GM12864 (cell line): ENCODE measurements at places on chromosomes 7 and 10.

- DNase-seq: no peak
Measured at GRCh38 chr10:11295492-11295891, 277.8 kb downstream of the CELF2 start.

GRCh38 chr10:73975388-73975787, 22.5 kb upstream of the VCL start:
- no peak for DNase-seq

GRCh38 chr10:90066435-90066834, 365.0 kb downstream of the KIF20B start:
- DNase-seq: no peak

DNA sequence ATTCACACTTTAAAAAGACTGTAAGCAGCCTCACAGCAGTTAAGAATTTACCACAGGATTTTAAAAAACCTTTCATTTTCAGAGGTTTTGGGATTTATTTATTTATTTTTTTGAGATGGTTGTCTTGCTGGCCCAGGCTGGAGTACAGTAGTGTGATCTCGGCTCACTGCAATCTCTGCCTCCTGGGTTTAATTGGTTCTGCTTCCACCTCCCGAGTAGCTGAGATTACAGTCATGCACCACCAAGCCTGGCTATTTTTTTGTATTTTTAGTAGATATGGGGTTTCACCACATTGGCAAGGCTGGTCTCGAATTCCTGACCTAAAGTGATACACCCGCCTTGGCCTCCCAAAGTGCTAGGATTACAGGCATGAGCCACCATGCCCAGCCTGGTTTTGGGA, 19.1 kb downstream of the MINDY4 start:
- DNase-seq: no peak

- no peak for DNase-seq
Measured at GRCh38 chr7:72413886-72414285, 1.7 kb upstream of the CALN1 start.

DNA sequence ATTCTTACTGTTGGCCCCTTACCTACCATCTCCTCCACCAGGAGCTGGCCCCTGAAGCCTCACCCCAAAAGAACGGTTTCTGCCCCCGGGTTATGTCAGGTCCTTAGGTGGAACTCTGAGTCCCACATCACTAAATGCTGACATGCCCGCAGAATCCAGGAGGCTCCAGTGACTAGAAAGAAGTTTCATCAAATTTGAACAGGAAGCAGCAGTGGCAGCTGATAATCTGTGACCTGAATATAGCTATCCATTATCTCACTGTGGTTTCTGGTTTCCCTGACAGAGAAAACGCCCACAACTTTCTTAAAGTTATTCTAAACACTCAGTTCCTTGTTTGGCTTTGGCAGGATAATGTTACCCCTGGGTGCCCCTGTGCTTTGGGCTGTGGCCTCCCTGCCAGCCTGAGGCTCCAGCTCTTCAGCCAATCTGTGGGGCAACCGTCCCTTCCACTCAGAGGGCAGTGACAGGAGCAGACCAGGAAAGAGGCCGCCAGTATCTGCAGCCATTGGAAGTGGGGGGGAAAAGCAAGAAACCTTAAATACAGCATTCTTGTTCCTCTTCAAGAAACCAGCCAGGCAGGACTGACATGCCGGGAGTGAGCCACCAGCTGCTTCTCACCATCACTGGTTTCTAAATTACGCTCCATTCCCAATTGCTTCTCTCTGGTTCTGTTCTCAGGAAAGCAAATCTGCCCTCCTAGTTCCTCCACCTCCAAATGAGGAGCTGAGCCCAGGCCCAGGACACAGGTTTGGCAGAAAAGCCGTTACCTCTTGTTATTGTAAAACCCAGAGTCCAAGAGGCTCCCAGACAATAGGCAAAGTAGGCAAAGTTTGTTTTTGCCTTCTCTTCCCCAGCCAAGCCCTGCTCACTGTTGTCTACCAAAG, 41.2 kb upstream of the VCL start:
- DNase-seq: no peak

- DNase-seq: no peak
Measured at GRCh38 chr7:74289659-74290552, 699 bp downstream of the CLIP2 start.

- no peak for DNase-seq
Measured at GRCh38 chr7:129689995-129690581, 78.6 kb downstream of the NRF1 start.

DNA sequence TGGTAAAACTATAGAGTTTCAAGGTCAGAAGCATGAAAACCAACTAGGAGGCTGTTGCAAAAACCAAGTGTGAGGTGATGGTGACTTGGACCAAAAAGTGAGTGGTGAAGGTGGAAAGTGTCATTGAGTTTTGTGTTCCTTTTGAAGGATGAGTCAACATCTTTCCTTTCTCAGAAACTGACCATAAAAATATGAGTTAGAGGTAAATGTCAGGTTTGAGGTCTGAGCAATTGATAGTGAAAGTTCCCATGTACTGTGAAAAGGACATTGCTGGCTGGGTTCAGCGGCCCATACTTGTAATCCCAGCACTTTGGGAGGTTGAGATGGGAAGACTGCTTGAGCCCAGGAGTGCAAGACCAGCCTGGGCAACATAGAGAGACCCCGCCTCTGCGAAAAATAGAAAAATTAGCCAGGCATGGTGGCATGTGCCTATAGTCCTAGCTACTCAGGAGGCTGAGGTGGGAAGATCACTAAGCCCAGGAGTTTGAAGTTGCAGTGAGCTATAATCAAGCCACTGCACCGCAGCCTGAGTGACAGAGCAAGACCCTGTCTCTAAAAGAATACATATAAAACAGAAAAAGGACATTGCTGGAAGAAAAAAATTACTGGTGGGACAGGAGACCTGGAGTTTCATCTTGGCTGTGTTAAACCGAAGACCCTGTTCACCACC, 89.3 kb upstream of the ARID5B start:
- no peak for DNase-seq

GRCh38 chr7:33044401-33044718, 18.2 kb downstream of the NT5C3A start:
- no peak for DNase-seq

DNA sequence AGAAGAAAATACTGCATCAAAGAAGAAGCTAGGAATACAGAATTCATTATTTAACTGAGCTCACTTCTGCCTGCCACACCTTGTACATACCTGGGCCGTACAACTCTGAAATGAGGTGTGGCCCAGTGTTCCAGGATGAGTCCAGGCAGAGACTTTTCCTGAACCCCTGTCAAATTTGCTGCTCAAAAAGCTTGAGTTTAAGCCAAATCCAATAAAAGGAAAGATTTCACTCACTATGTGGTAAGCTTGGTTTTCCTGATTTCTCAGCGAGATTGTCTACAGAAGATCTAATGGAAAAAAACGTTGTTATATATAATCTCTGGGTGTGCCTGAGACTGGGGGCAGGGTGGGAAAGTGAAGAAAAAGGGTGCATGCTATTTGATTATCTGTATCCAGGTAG, 72.1 kb upstream of the EGFR start:
- DNase-seq: no peak

DNA sequence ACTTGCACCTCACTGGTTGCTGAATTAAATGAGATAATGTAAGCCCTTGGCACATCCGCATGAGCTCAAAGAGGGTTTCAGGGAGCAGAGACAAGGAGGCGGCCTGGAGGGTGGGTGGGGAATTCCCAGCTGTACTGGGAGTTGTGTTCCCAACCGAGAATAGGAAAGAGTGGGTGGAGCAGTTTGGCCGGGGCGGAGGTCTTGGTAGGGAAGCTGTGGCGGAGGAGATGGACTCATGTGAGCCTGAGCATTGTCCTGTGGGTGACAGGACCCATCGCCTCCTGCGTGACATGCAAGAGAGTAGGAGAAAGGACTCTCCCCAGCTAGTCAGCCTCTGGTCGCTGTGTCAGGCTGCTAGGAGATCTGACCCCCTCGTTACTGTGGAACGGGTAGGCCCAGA, 41.0 kb upstream of the SAMD8 start:
- no peak for DNase-seq

DNA sequence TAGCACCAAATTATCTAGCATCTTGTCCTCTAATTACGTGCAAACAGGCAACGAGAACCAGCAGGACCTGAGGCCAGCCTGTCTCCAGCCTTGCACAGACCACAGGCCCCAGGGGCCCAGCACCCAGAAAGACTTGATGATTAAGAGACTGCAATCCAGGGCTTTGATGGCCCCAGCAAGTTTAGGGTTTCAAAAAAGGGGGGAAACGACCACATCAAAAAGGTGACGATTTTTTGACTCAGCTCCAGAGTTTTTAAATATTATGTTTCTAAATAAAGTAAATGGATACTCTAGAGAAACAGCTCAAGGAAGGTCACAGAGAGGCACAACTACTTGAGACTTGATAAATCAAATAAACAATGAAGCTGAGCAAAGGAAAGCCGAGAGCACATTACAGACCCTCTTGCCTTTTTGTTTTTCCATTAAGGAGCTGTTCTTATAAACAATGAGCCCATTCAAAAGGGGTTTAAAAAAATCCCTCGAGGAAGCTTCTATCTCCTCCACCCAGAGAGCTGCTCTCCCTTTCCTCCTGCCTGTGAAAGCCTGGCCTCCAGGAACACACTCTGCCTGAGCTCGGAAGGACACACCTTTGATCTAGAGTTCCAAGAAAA, 44.1 kb downstream of the GLI3 start:
- no peak for DNase-seq

GRCh38 chr10:33098951-33099663, 141.1 kb upstream of the ITGB1 start:
- DNase-seq: no peak

DNA sequence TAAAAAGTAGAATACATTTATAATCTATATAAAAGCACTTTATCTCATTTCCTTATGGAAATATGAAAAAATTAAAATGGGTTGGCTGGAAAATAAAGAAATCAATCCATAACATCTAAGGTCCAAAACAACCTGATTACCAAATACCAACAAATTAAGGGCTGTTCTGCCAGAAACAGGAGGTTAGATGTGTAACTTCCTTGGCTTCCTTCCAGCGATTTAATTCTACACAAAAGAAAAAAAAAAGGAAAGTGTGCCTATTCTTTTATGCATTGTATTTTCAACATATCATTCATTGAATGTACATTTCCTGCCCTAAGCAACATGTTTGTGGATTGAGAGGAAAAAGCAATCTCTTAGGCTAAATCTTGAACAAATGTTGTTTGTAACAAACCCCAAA, 36.2 kb upstream of the USP6NL start:
- no peak for DNase-seq

DNA sequence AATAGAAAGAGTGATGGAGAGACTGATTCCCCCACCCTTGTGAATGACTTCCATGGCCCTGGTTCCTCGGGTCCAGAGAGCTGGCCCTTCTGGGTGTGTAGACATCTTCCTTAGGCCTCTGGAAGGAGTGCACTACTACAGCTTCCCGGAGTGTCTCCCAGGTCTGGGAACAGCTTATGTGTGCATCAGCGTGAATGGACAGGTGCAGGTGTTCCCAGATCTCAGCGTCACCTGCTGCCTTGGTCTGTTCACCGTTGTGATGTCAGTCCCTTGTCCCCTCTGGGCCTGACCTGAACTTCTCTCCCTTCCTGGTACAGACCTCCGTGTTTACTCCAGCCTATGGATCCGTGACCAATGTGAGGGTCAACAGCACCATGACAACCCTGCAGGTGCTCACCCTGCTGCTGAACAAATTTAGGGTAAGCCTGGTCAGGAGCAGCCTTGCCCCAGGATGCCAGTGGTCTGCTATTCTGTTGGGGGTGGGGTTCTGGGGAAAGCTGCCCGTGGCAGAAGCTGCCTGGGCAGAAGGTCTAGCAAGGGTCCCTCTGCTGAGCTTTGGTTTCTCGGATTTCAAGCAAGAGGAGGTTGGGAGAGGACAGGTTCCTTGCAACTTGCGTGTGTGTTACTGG, 10.5 kb upstream of the DEPP1 start:
- DNase-seq: no peak

DNA sequence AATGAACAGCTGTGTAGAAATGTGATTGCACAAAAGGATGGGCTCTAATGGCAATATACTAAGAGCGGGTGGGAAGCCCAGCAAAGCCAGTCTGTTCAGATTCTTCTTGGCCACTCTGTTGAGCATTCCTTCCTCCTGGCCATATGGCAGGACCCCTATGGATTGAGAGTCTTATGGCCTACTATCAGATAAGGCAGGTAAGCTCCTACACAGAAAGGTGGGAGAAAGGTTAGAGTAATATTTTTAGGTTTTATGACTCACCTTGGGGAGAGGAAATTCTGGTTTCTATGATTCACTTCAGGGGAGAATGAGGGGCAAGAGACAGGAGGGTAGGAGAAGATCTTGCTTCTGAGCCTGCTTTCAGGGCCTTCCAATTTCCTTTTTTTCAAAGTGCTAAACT, 15.1 kb upstream of the AKR1B10 start:
- DNase-seq: no peak

- no peak for DNase-seq
Measured at GRCh38 chr7:150719960-150720891, 3.8 kb downstream of the GIMAP1 start.

GRCh38 chr7:36278069-36278619, 111.5 kb upstream of the ANLN start:
- DNase-seq: no peak

DNA sequence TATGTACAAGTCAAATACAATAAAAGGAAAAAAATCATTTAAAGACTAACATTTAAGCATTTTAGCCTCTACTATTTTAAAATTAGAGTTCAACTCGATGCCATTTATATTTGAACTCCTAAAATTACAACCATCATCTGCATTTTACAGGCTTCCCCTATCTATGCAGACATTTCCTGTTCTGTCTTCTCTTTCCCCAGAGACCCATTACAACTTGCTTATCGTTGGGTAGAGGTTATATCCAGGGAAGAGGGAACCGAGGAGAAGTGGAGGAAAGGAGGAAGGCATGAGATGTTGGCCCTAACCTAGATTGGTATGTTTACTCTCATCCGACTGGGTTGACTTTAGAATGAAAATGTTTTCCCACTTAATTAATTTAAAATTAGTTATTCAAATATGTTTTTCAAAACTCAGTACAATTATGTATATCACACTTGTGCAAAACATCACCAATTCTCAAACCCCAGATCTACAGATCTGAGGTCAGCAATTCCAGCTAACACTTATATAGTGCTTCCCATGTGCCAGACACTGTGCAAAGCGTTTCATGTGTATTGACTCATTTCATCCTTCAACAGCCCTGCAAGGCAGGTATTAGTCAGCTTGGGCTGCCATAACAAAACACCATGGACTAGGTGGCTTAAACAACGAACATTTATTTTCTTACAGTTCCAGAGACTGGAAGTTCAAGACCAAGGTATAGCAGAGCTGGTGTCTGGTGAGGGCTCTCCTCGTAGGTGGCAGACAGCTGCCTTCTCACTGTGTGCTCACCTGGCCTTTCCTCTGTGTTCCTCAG, 27.3 kb upstream of the HERPUD2 start:
- no peak for DNase-seq

- no peak for DNase-seq
Measured at GRCh38 chr7:26346611-26347203, 55.0 kb downstream of the SNX10 start.
